DND-41 (cell line): ENCODE measurements at places on chromosomes 11 and 22.

GRCh38 chr22:30282616-30283046 is 6.7 kb downstream of the CASTOR1 start:
- peak; percentile 89 for DNase-seq

DNA sequence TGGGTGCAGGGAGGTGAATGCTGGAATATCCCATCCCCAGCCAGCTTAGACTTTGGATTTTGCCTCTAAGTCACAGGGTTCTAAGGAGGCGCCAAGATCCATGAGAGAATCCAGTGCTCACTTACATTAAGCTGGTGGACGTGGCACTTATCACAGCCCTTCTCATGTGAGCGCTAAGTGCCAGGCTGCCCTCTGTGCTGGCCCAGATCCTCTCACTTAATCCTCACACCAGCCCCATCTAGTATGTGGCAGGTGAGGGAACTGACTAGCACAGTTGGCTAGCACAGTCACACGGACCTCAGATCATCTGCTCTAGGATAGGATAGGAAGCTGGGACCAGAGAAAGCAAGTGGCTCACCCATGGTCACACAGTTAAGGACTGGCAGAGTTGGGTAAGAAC is 3.6 kb downstream of the HMOX1 start:
- DNase-seq, result no peak

GRCh38 chr22:43449831-43450225 is 38.0 kb downstream of the MPPED1 start:
- DNase-seq, result no peak

GRCh38 chr11:3037040-3037944 is 19.9 kb downstream of the CARS1 start:
- DNase-seq, result peak; percentile 45

GRCh38 chr11:123434911-123435310 is 4.8 kb downstream of the GRAMD1B start:
- no peak for DNase-seq

GRCh38 chr11:206526-207207 is 532 bp downstream of the BET1L start:
- peak; percentile 29 for DNase-seq

DNA sequence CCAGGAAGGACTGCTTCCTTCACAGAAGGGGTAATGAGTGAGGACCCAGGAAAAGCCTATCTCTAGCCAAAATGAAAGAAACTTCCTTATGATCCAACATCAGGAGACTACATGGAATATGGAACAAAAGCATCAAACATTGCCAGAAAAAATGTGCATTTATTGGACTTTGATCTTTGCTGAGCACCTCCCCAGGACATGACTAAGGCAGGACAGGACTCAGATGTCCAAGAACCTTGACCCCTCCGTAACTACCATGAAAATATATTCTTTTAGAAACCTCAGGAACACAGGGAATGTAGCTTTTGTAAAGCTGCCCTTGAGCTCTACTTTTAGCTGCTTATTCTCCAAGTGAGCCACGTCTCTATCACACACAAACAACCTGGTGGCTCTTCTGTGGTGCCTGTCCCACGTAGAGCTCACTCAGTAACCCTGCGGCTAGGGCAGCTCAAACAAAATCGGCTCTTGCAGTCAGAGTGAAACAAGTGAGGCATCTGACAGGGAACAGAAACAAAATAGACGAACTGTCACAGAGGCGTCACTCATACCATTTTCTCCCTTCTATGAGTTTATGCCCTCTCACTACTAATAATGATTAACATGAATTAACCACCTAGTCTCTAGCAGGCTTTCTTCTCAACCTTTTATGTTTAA is 471.5 kb upstream of the API5 start:
- DNase-seq, result no peak

- DNase-seq, result no peak
Observed at GRCh38 chr22:49959782-49960158, 802 bp upstream of the PIM3 start.

DNA sequence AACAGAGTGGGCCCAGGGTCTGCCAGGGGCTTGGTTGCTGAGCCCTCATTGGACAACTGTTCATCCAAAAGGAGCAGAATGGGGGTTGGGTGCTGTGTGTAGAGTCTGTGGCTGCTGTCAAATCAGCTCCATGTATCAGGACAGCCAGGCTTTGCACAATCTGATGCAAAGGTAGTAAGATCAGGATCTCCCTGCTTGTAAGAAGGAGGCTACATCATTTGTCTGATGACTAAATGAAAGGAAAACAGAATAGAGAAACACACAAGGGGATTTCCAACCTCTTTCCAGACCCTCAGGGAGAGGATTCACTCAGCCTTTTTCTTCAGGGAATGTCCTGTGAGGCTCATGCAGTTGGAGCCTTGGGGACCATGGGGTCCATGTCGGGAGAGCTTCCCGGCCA is 7.2 kb downstream of the MICAL2 start:
- DNase-seq, result no peak

DNA sequence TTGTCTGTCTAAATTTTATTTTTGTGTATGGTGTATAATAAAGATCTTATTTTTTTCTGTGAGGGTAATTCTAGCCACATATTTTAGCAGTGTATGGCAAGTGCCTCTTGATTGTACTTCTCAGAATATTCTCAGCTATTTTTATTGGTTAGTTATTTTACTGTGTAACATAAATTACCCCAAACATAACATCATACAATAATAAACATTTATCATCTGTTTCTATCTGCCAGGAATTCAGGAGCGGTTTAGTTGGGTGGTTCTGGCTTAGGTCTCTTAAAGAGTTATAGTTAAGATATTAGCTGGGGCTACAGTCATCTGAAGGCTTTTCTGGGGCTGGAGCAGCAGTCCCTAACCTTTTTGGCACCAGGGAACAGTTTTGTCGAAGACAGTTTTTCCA is 47.8 kb downstream of the PPFIBP2 start:
- DNase-seq, result no peak

- DNase-seq, result no peak
Observed at GRCh38 chr11:73981051-73981805, 1.4 kb downstream of the UCP2 start.

GRCh38 chr11:128496249-128496648 is 91.1 kb downstream of the ETS1 start:
- no peak for DNase-seq

DNA sequence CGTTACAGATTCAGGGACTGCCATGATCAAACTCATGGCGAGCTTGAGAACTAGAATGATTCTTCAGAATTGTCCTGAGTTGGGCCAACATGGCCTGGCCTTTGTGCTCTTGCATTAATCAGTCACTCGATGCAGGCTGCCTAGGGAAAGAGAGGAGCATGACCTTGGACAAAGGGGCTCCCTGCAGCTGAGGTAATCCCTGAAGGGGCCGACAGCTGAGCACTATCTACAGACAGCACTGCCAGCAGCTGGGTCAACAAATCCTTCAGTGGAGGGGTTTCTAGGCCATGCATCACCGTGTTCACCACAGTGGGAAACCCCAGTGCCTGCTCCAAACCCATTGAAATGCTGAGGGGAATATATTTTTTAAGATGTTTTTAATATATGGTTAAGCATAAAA is 159.5 kb upstream of the POU2AF2 start:
- DNase-seq, result no peak

DNA sequence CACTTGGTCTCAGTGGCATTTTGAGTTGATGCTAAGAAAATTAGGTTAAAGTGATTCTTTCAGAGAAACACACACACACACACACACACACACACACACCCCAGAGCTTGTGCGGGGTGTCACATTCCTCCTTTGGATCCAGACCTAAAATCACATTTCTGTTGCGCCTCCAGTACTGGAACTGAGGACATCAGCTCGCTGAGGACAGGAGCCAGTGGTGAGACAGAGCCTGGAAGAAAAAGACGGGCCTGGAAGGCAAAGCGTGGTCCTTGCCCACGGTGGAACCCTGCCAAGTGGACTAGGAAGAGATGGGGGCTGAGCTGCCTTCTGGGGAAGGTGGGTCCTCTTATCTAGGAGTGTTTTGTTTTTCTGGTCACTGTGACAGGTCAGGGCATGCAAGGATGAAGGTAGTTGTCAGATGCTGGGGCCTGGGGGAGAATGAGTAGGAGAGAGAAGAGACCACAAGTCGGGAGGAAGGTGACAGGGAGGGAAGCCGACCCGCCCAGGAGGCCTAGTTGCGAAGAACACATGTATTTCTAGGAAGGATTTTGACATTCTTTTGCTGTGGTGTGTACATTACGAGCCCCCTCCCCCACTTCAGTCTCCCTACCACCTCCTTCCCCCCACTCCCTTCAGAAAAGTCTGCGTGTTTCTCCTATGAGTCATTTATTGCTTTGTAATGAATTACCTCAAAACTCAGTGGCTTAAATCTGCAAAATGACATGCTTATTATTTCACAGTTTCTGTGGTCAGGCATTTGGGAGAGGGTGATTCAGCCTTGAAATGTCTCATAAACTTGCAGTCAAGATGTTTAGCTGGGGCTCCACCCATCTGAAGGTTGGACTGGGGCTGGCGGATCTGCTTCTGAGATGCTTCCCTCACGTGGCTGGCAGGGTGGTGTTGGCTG is 4.8 kb upstream of the ELFN2 start:
- peak; percentile 26 for DNase-seq

GRCh38 chr22:44411226-44412135 is 86.6 kb downstream of the RTL6 start:
- no peak for DNase-seq
